ENCODE measurements at places on chromosomes 4 and X.

GRCh38 chr4:106809076-106809475, 227.0 kb downstream of the DKK2 start:
- no peak for DNase-seq

GRCh38 chr4:100960232-100960631, 387.1 kb downstream of the PPP3CA start:
- DNase-seq = no peak

GRCh38 chr4:4247696-4248028, 361 bp downstream of the TMEM128 start:
- no peak for DNase-seq

GRCh38 chr4:52094376-52095145, 43.5 kb downstream of the SPATA18 start:
- DNase-seq = no peak

GRCh38 chr4:8906668-8906970, 35.0 kb upstream of the HMX1 start:
- peak; percentile 1 for DNase-seq

DNA sequence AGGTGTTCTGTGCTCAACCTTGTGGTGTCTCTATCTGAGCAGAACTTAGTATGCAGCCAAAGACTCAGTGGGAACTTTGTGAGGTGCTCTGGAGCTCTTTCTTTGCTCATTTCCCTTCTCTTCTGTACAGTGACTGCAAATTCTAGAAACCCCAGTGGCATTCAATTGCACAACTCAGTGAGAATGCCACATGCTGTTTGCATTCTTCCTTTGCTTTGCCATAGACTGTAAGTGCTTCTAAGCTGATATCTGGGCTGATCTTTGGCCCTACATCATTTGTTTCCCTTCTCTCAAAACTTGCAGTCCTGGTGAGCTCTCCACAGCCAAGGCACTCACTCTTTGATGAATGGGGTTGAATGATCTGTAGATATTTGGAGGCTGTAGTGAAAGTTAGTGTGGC, 7.0 kb downstream of the PNMA3 start:
- no peak for DNase-seq

DNA sequence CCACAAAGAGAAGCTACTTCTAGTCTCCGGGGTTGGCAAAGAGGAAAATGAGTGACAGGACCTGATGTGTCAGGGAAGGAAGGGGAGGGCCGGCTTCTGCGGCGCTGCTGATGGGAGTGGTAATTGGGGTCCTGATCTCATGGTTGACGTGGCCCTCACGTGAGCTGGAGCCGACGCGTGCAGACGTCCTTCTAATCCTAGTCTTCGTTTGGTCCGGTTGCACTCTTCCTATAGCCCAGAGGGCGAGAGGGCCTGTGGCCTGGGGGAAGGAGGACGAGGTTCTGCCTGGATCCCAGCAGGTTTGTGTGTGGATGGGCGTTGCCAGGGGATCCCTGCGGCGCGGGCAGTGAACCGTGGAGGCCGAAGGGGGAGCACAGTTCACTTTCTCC, at the start of gene ARMCX1:
Gene ARMCX1 (plus strand): TSS at position 186 of the 389 bp plus-strand sequence. CDS start 2,384 bp downstream, outside the sequence.
- peak; percentile 25 for DNase-seq

DNA sequence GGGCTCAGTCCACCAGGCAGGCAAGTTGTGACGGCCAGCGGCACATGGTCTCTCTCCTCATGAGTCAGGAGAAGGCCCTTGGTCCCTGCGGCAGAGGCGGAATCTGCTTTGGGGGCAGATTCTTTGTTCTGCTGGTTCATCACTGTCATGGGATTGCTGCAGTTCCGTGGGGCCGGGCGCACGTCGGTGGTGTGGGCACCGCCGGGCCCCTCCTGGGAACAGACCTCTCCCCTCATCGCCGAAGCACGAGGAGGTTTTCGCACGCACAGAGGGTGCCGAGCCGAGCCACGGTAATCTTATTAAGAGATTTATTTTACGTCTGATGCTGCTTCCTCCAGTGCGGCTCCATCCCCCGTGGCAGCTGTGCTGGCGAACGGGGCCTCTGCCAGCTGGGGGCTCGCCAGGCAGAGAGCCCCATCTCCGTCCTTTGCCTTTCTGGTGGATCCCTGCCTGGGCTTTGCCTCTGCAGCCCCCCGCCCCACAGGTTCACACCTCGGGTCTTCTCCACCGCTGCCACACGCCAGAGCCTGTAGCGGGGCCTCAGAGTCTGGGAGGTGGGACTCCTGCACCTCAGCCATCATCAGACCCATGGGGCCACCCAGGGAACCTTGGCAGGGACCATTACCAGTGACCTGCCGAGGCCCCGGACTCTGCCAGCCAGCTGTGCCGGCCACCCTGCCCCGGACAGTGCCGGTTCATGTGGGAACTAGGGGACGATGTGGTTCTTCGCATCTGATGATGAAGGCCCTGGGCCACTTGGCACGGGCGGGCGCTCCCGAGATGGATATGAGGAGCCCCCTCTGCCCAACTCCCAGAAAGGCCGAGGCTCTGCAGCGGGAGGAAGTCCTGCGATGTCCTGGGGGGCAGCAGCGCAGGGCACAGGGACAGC, 86.7 kb upstream of the NKX1-1 start:
- DNase-seq = peak; percentile 17

- no peak for DNase-seq
These were observed 44.6 kb upstream of the MBNL3 start for GRCh38 chrX:132533409-132533808.

DNA sequence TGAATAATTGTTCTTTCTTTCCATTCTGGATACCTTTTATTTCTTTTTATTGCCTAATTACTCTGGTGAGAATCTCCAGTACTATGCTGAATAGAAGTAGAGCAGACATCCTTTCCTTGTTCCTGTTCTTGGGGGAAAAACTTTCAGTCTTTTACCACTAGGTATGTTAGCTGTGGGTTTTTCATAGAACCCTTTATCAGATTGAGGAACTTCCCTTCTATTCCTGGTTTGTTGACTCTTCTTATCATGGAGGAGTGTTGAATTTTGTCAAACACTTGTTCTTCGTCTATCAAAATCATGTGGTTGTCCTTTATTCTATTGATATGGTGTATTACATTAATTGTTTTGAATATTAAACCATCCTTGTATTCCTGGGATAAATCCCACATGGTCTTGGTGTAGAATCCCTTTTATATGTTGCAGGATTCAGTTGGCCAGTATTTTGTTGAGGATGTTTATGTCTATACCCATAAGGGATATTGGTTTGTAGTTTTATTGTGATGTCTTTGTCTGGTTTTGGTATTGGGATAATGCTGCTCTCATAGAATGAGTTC, 23.6 kb downstream of the SH3BP2 start:
- DNase-seq = no peak

DNA sequence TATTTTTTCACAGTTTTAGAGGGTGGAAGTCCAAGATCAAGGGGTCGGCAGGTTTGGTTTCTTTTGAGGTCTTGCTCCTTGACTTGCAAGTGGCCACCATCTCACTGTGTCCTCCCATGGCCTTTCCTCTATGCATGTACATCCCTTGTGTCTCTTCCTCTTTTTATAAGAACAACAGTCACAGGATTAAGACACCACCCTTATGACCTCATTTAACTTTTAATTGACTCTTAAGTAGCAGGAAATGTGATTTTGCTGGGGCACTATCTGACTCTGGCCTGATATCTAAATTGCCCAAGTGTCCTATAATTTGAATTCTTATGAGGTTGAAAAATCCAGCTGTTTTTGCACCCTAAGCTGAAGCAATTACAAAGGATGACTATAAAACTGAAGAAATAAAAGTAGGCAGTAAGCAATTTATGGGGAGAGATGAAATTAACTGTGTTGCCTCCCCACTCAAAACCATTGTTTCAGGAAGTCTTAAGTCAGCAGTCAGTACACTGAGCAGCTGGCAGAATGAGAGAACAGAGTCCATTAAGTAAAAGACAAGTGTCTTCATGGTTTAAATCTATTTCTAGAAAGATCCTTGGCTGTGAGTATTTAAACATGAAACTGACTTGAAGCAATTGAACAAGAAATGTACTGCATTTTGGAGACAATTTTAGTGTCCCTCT, 601.3 kb downstream of the SPRY1 start:
- DNase-seq = no peak

DNA sequence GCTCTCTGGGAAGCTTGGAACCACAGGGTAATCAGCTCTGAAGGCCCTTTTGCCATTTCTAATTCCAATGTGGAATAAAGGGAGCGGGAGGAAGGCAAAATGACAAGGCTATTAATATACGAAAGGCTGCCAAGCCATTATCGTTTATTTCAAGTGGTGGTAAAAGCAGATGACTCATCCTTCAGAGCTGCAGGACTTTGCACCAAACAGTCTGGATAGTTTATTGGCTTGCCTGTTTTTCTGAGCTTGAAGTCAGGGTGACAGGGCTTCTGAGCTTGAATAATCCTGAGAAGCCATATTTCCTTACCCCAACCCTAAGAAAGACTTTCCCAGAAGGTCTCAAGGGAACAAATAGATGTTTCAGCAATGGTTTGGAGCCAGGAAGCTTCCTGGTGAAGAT, 7.7 kb upstream of the GABRE start:
- no peak for DNase-seq

DNA sequence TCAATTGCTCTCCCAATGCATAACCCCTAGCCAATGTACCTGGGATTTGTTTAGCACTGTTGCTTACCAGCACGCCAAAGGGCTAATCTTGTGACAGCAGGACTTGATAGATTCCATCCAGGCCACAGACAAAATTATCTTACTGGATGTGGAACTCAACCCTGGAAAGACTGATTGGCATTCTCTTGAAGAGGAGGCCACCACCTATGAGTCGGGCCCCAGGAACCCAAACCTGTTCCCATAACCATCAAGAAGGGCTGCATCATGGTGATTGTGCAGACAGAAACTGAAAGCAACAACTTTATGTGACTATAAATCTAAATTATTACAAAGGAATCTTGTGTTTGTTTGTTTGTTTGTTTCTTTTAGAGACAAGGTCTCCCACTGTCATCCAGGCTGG, 19.9 kb upstream of the TMEM255A start:
- DNase-seq = no peak

DNA sequence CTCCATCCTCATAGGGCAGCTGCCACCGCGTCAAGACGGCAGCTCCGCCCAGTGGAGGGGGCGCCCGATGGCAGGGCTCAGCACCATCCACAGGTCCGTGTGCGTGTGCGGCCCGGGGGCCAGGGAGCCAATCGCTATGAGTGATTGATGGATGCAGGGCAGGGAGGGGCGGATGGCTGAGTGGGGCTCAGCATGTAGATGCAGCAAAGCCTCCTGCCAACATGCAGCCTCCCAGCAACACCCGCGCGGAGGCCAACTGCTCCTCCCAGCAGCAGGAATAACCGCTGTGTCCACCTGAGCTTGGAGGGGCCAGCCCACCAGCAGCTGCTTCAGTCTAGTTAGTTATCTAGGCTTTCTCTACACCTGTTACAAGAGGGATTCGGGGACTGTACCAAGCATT, 77.4 kb downstream of the MTMR1 start:
- DNase-seq = no peak

DNA sequence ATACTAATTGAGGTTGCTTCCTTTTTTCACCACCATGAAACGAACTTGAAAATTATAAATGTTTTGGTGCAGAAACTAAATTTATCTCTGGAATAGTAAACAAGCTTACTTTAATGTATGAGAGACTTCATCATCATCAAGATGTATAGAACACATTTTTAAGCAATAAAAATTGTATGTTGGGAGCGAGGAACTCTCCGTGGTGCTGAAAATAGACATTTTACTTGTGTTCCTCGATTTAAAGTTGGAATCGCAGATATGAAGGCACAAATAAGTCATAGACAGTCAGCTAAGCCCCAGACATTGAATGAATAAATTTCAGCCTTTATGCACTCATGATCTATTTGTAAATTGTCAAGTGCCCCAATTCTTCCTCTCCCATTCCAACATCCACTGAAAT, 310.7 kb downstream of the STK32B start:
- no peak for DNase-seq

DNA sequence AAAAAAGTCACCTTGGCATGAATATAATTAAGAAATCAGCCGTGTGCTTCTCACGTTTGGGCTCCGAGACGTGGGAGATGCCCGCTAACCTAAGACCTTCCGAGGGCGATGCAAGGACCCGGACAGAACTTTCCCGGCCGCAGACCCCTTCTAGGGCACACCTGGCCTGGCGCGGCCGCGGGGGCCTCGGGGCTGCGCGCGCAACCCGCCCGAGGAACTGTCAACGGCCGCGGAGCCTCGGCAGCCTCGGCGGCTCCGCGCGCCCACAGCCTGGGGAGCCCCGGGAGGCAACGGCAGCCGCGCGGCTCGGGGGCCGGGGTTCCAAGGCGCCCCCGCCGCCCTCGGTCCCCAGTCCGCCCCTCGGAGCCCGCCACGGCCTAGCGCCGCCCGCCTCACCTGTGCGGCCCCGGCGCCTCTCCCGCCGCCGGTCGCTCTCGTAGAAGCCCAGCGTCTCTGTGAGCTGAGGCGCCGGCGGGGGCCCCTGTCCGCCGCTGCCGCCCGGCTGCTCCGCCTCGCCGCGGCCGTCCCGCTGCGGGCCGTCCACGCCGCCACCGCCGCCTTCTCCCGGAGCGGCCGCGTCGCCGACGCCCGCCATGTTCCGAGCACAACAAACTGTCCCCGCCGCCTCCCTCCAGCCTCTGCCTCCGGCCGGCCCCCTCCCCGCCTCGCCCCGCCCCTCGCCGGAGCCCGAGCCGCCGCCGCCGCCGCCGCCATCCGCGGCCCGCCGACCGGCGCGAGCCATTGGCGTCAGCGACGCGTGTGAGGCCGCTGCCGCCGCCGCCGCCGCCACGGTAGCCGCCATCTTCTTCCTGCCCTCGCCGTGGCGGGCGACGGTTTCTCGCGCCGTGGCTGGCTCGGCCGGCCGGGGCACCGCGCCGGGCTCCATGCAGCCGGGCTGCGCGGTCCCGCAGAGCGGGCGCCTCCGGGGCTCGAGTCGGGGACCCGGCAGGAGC, at the start of gene TAPT1:
Gene TAPT1 (minus strand): TSS at position 609 of the 953 bp plus-strand sequence. CDS start 14 bp downstream, at position 595.
- peak; percentile 86 for DNase-seq

GRCh38 chrX:95076449-95076848, 1402.4 kb downstream of the FAM133A start:
- no peak for DNase-seq

DNA sequence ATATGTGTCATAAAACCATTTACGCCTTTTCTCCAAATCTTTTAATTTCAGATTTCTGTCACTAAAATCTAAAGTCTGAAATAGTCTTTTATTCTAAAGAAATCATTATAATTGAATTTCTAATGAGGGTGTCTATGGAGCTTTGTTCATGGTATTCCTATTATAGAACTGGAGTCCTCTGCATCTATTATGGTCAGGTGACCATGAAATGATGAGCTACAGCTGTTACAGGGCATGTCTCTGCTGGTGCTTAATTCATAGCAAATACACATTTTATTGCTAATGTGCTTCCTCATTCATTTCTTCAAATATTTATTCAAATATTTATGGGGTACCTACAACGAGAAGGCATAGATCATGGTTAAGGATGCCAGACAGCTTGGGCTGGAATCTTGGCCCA, 126.1 kb downstream of the NAA11 start:
- no peak for DNase-seq
